NCI-H446 treated with DMSO at 0.1 percent for 48 hours (cell line): ENCODE measurements at places on chromosomes 12 and 14.

GRCh38 chr12:53222806-53223261 is 9.2 kb downstream of the RARG start:
- DNase-seq, result no peak

GRCh38 chr14:28773861-28774691 is 7.5 kb downstream of the FOXG1 start:
- DNase-seq, result peak; percentile 96

DNA sequence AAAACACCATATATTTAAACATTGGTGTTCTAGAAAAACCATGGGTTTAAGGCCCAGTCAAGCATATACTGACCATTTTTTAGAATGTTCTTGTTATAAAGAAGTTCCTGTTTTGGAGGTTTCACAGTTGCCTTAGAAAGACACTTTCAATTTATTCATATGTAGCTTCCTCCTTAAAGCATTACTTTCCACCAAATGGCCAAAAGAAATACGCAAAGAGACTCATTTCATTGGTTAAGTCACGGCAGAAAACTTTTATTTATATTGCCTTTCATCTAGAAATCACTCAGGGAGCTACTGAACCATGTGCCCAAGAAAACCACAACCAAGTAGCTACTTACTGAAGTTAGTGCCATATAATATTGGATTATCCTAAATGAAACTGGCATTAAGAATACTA is 40.0 kb downstream of the MYBPC1 start:
- no peak for DNase-seq

DNA sequence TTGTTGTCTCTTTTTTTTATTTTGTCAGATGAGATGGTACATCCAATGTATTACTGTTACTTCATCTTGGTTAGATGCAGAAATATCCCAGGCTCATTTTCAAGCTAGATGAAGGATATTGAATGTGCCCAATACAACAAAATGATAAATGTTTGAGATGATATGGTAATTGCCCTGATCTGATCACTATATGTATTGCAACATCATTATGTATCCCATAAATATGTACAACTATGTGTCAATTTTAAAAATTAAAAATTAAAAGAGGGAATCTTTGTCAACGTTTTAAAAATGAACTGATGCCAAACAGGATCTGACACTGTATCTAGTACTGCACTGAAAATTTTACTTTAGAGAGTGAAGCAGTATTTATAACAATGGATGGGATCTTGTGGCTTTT is 78.5 kb downstream of the PPM1H start:
- DNase-seq, result no peak

GRCh38 chr12:110314308-110314707 is 33.3 kb downstream of the ATP2A2 start:
- no peak for DNase-seq

GRCh38 chr12:64780531-64781279 is 21.5 kb upstream of the GNS start:
- no peak for DNase-seq

DNA sequence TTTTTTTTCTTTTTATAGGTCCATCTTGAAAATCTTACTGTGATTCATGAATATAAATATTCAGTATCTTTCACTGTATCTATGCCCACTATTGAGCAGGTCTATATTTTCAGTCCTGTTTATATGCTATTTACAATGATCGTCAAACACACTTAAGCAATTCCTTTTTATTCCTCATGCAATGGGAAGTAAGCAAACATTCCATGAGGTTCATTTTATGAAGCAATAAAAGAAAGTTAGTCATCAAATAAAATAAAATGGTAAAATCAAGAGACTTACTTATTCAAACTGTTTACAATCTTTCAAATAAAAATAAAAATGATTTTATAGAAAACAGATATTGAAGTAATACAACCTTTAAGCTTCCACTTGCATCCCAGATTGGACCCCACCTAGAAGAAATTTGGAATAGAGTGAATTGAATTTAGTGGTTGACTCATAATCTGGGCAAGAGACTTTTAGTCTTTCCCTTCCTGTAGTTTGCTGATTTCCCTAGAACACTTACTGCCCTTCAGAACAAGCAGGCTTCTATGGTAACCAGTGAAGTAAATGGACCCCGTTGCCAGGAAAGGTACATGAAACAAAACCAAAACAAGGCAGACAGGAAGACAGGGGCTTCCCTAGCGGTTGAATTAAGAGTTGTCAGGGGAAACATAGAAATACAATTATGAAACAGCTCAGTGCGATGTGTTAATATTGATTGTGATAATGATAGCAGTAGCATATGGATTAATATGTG is 241.0 kb upstream of the ATP2B1 start:
- DNase-seq, result peak; percentile 21

GRCh38 chr14:72868500-72868899 is 25.4 kb downstream of the DPF3 start:
- DNase-seq, result no peak

DNA sequence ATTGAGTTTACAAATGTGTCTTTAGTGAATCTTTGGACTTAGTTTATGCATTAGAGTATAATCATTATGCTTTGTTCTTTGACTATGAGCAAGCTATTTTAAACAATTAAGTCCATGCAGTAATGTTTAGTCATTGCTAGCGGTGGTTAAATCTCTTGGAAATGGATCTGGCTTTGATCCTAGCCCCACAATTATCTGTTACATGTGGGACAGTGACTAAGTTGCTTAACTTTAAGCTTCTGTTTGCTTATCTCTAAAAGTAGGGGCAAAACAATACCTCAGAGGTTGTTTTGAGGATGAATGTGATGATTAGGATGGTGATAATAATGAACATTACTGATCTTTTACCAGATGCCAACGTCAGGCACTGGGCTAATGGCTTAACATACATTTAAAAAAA is 124.2 kb downstream of the NPAS3 start:
- DNase-seq, result no peak

DNA sequence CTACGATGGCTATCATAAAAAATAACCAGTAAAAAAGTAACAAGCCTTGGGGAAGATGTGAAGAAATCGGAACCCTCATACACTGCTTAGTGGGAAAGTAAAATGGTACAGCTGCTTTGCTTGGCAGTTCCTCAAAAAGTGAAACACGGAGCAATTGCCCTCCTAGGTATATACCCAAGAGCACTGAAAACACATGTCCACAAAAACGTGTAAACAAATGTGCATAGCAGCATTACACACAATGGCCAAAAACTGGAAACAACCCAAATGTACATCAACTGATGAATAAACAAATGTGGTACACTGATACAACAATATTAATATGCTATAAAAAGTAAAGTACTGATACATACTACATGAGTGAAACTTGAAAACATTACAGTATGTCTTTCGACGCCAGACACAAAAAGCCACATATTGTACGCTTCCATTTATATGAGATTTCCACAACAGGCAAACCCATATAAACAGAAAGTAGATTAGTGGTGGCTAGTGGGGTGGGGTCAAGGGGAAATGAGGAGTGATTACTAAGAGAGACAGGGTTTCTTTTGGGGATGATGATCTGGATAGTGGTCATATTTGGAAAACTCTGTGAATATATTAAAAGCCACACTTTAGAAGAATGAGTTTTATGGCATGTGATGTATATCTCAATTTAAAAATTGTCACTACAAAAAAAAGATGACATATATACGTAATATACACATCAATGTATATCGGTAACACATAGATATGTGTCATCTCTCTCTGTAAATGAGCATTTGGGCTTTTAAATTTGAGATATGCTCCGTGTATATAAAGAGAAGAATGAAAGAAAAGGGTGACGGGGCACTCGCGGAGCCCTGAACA is 996 bp downstream of the SLC41A2 start:
- no peak for DNase-seq

- DNase-seq, result no peak
Measured at GRCh38 chr12:64674367-64674922, 64.2 kb downstream of the RASSF3 start.

GRCh38 chr12:109539508-109539907 is 33.8 kb downstream of the MMAB start:
- no peak for DNase-seq

- DNase-seq, result no peak
Measured at GRCh38 chr12:5473076-5473782, 41.3 kb downstream of the NTF3 start.

- DNase-seq, result no peak
Measured at GRCh38 chr12:121578230-121579189, 2.3 kb downstream of the KDM2B start.

DNA sequence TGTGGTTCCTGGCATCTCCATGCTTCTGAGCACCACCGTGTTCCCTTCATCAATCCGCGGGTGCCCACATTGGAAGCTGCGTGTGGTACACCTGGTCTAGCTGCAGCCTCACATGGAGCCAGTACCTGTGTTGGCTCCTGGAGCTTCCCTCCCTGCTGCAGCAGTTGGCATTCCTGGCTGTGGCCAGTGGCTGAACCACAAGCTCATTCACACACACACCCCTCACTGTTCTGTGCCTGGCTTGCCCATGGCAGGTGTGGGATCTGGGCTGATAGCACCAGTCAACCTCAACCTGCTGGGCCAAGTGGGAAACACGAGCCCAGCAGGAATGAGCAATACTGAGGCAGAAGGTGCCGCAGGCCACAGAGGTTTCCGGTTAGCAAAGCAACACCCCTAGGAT is 256.2 kb upstream of the LRFN5 start:
- DNase-seq, result no peak

DNA sequence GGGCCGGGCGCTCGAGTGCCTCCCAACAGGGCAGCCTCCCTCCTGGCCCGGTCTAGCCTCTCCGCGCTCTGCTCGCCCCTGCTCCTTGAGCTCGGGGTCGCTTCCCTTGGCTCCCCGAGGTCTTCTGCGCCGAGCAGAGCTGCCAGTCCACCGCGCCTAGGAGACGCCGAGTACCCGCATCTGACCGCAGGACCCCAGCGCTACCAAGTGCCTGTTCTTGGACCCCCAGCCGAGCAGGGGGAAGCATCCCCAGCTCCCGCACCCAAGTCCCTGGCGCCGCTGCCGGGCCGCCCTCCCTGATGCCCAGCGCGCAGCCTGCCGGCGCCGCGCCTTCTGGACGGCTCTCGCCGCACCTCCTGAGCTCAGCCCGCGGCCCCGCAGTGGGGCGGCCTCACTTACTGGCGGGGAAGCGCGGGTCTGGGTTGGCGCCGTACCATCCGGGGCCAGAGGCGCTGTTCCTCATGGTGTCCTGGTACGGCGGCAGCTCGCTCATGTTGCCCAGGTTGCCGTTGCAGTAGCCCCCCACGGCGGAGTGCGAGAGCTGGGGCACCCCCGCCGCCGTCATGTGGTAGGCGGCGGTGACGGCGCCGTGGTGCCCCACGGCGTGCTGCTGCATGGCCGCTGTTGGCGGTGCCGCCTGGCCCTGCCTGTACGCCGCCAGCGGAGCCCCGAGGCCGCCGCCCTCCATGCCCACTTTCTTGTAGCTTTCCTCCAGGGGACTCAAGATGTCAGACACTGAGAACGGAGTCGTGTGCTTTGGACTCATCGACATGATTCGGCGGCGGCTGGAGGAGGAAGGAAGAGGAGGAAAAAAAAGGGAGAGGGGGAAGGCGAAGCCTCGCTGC is 1.2 kb downstream of the NKX2-1 start:
- no peak for DNase-seq

- no peak for DNase-seq
Measured at GRCh38 chr12:105485921-105486320, 155.4 kb downstream of the C12orf75 start.

DNA sequence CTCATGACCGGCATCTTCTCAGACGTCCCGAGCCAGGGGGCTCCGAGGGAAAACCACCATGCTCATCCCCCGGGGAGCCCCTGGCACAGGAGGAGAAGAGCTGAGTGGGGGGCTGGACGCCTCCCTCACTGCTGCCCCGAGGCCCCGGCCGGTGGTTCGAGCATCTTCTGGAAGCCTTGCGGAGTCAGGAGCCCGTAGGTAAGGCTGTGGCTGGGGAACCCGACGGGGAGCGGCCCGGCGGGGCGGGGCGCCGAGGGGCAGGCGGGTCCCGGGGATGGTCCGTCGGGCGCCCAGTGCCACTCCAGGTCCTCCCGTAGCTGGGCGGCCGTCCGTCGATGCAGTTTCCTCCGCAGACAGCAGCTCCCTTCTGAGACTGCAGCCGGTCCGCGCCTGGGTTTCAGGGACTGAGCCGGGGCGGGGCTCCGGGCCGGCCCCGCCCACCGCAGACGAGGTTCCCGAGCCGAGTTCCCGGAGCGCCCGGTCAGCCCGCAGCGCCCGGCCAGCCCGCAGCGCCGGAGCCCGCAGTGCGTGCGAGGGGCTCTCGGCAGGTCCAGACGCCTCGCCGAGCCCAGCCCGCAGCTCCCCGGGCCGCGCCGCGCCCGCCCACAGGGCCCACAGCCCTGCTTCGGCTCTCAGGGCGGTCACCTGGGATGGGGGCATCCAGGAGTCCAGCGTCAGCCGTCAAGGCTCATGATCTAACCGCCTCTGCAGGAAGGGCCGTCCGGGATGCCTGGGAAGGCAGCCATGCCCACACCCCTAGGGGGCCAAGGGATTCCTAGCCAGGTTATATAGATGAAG is at the start of gene PGF:
PGF (minus strand) TSS at position 369 of the 798 bp plus-strand sequence; CDS start at position 14, 355 bp downstream.
- DNase-seq, result no peak

DNA sequence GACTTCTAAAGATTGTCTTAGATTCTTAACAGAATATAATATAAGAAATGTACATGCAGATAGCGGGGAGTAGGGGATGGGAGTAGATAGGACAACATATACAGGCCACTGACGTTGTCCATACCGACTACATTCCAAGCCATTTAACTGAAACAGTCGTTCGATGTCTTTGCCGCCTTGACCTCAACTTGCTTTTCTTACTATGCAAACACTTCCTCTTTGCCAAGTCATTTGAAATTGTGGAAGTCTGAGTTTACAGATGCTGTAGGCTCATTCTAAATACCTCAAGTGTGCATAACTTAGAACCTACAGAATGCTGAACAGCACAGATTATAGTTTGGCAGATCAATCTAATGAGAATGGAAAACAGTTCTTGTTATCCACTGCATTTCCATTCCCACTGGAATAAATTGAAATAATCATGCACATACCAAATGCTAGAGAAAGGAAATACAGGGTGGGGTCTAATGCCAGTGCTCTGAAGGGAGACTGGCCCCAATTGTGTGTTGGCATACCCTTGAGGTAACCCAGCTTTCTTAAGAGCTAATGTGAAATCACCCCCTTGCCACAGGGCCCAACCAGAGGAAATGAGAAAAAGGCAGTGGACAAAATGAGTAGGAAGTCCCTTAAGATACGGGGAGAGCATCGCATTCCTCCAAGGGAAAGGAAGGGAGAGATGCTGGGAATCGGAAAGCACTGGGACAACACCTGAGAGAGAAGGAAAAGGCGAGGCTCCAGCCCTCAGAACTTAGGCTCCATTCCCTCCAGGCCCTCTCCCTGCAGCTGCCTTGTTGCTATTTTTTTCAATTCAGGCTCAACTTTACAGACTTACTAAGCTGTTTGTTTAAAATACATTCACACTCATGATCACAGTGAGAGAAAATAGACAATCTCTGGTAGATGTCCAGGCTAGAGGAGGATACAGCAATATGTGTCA is 380.9 kb upstream of the TMTC1 start:
- no peak for DNase-seq
